Activated CD4-positive, alpha-beta T cell treated with anti-CD3 and anti-CD28 coated beads for 48 hours (primary cell): ENCODE measurements at places on chromosomes 1 and 21.

DNA sequence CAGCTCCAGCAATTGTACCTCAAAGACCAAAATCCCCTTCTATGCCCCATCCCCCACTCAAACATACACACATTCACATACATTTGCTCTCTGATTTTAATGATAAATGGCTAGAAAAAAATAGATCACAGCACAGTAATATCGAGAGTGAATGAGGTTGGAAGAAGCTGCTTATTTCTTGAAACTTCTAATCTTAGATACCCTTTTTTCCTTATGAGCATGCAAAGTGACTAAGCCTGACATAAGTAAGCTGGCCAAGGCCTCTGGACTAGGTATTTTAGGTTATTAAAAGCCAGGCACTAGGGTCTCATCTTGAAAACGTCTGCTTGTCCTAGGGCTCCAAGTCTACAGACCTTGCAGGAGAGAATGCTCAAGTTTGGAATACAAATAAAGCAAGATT lies 133.6 kb downstream of the TGFBR3 start:
- no peak for DNase-seq

DNA sequence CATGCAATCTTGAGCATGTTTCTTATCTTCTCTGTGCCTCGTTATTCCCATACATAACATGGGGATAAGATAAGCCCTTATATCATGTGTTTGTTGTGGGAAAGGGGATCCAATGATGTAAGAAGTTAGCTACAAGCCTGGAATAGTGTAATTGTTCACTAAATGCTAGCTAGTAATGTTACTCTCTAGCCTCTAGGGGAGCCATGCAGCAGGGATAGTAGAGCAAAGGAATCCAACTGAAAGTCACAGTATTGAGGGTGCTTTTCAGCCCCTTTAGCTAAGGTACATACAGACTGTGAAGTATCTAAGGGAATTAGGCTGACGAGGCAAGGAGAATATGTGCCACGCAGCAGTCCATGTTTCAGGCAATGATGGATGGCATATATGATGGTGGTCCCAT lies 46.9 kb downstream of the IL23R start:
- no peak for DNase-seq

- DNase-seq, result no peak
These were observed 9.8 kb downstream of the EDN2 start for GRCh38 chr1:41474490-41475271.

- DNase-seq, result no peak
These were observed 30.2 kb upstream of the DDX59 start for GRCh38 chr1:200699871-200700270.

DNA sequence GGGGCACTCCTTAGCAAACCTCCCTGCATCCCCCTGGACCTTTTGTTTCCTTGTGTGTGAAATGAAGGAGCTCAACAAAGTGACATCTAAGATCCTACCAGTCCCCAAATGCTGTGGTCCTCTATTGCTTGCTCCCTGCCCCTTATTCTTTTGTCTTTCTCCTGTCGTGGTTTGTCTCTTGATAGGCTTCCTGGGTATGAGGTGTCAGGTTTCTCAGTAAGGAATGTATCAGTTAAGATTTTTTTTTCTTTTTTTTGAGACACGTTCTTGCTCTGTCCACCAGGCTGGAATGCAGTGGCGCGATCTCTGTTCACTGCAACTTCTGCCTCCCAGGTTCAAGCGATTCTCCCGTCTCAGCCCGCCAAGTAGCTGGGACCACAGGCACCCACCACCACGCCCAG lies 16.8 kb downstream of the CNIH3 start:
- DNase-seq, result no peak

- no peak for DNase-seq
These were observed 976.9 kb downstream of the BRINP3 start for GRCh38 chr1:189500778-189501177.

DNA sequence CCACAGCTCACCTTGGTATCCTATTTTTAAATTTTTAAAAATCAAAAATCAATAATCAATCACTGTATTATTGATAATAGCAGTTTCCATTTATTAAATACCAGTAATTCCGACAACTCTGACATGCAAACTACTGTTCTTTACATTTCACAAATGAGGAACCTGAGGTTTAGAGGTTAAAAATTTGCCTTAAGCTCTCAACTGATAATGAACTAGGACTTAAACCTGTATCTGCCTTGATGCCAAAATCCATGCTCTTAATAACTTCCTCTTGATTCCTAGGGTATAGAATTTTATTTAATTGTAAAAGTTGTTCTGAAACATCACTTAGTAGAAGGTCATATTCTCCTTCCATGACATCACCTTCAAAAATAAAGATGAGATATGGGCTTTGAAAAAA lies 5.6 kb downstream of the ARHGAP29 start:
- DNase-seq, result no peak

- peak; percentile 45 for DNase-seq
These were observed 73.1 kb downstream of the GATAD2B start for GRCh38 chr1:153849487-153850185.

- DNase-seq, result no peak
These were observed 33.6 kb upstream of the RNF187 start for GRCh38 chr1:228453614-228454013.
